ENCODE measurements at places on chromosomes 16 and 17. TPM values are rescaled to one million over a fixed set of nuclear protein-coding genes. Genes with fewer than 3 reads are reported as not detected.

Gene NHLRC4
- 3.3 TPM for total RNA-seq

Gene PLD6
- total RNA-seq = 3.7 TPM

Gene C17orf50
- total RNA-seq = not detected

Gene TMEM204
- total RNA-seq = 40.9 TPM

Gene GRAPL
- 10.7 TPM for total RNA-seq

Gene ZNF597
- 3.4 TPM for total RNA-seq

Gene TNP2
- total RNA-seq = not detected

Gene PLCG2
- 50.7 TPM for total RNA-seq

Gene ST6GALNAC1
- total RNA-seq = 0.31 TPM

Gene CDYL2
- 27.3 TPM for total RNA-seq

Gene ELMO3
- total RNA-seq = 24.2 TPM

DNA sequence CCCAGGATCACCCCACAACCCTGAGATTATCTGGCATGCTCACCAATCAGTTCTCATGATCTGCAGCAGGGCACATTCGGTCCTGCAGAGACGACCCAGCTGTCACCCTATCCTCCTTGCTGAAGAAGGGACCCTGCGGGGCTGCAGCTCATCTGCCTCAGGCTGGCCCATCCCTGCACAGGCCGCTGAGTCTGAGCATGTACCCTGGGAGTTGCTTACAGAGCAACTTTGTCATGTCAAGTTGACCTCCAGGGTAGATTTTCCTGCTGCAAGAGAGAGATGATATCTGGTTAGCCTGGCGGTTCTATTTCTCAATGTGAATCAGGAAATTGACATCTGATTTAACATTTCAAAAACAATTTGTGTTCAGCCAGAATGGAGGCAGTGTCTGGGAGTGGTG lies 36.0 kb upstream of the ADCY9 start:
- no peak for DNase-seq

GRCh38 chr17:70268383-70268782 lies 99.1 kb downstream of the KCNJ2 start:
- no peak for DNase-seq

DNA sequence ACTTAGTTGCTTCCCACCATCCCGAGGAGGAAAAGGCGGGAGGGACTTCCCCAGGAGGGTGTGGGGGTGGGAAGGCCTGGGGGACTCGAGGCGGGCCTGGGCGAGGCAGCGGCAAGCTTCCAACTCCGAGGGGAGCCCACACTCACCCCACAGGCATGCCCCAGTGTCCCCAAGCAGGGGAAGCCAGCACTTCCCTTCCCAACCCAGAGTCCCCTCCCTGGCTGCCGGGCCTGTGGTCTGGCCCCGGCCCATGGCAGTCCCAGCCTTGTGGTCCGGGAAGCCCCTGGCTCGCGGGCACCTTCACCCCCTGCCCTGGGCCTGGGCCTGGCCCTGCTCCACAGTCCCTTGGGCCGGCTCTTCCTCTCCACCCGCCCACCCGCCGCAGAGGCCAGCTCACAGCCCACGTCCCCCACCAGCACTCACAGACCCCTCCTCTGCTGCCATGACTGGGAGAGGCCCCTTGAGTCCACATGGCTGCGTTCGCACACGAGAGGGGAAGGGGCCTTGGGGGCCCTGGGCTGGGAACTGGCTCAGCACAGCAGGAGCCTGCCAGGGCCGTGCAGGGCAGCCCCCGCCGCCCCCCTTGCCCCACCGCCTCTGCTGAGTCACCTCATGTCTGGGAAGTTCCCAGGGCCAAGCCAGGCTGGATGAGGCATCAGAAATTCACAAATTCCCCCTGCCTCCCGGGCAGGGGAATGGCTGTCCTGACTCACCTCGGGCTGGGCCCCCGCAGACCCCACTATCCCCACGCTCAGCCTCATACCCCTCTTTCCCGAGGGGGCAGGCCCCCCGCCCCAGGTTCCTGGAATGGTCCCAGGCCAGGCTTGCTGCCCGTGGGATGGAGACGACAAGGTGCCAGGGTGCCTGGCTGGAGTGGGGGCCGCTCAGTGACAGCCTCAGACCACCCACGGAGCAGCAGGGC lies 27.8 kb downstream of the BAHCC1 start:
- peak; percentile 68 for DNase-seq

DNA sequence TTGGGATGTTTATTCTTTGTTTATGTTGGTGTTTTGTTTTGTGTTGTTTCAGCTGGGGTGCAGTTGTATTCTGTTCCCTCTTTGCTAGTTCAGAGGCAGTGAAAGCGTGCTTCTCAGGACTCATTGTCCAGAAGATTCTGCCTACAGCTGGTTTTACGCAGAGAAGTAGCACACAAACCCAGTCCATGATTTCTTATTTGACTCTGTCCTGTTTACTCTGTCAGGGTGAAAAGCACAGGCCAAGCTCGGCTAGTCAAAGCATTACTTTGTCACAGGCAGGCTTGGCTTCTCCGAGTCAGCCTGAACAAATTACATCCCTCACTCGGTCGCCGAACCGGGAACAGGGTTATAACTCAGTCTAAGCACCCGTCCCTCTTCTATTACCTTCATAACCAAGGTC lies 435.0 kb downstream of the MAF start:
- DNase-seq = peak; percentile 71

DNA sequence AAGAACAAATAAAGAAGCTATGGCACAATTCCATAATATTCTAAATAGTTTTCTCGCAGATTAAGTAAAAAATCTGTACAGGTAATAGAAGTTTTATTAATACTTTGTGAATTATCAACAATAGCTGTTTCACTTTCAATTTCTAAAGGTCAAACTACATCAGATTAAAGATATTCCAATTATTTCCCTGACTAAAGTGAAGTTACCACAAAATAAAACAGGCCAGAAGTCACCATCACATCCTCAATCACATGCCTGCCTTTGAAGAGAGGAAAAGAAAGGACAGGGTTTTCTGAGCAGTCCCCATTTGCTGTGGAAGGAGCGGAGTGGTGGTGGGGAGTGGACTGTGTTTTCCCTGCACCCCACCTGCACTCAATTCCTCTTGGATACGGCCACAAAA lies 11.1 kb downstream of the ITFG1 start:
- DNase-seq = no peak

GRCh38 chr17:78472035-78472905 lies 93.8 kb downstream of the PGS1 start:
- no peak for DNase-seq

DNA sequence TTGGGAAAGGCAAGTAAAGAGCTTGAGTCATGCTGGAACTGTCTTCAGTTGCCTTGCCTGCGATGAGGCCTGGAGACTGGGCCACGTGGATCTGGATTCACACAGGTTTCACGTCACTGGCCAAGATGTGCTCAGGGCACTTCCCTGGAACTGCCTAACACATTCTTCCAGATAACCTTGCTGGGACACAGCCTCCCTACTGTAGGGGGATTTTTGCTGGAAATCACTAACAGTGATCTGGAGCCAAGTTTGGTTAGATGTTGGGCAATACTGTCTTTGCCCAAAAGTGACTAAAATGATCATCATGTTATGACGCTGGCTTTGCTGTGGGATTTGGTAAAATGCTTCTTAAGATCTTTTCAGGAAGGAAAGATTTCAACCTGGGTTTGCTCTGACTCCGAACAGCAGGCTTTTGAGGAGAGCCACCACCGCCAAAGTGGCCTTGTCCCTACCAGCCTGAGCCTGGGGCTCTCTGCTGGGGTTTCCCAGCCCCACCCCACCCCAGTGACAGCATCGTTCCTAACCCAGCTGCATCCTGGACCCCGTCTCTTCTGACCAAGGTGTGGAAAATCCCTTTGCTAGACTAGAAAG lies 14.7 kb downstream of the C1QTNF1 start:
- no peak for DNase-seq

GRCh38 chr17:72982680-72983079 lies 109.8 kb downstream of the SLC39A11 start:
- DNase-seq = no peak

- no peak for DNase-seq
These were observed 40.2 kb downstream of the HS3ST3B1 start for GRCh38 chr17:14340857-14341754.

- no peak for DNase-seq
These were observed 290.1 kb downstream of the C16orf95 start for GRCh38 chr16:87027056-87027616.

GRCh38 chr17:82193520-82194220 lies 19.0 kb downstream of the CCDC57 start:
- no peak for DNase-seq

DNA sequence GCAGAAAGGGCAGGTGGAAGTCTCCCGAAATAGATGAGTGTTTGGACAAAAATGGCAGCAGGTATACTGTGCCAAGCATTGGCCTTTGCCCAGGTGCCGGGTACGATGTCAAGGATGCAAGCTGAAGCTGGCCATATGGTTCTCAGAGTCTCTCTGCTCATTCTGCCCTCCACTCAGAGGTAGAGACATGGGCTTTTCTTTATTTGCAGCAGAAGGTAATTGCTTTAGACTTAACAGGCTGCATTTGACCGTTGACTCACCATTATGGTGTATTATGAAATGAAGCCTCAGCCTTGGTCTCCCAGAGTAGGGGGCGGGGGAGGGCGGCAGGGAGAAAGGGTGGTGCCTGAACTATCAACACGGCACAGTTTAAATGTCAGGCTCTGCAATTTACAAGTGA lies 969.1 kb upstream of the EEF2KMT start:
- DNase-seq = no peak

DNA sequence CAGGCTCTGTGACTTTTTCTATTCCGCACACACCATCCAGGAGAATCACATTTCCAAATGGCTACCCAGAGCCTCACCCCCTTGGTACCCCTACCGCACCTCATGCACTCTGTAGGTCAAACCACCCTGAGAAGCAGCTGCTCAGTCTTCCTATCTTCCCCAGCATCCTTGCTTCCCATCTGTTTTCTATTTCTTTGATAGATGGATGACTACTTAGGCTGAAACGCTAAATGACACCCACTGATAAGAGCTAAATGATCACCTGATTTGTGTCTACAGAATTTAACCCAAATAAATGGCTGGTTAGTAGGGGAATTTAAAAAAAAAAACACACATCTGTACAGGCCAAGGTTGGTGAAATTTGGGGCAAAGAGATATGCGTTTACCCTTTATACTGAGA lies 17.6 kb upstream of the COX10 start:
- no peak for DNase-seq

GRCh38 chr17:45342306-45342705 lies 25.5 kb upstream of the MAP3K14 start:
- no peak for DNase-seq

GRCh38 chr17:62627219-62627903 lies at the start of gene MRC2:
MRC2 (plus strand) TSS chr17:62627670; CDS start chr17:62627803, 133 bp downstream.
- DNase-seq = peak; percentile 87

GRCh38 chr16:86828653-86829052 lies 250.3 kb downstream of the FOXL1 start:
- DNase-seq = no peak

DNA sequence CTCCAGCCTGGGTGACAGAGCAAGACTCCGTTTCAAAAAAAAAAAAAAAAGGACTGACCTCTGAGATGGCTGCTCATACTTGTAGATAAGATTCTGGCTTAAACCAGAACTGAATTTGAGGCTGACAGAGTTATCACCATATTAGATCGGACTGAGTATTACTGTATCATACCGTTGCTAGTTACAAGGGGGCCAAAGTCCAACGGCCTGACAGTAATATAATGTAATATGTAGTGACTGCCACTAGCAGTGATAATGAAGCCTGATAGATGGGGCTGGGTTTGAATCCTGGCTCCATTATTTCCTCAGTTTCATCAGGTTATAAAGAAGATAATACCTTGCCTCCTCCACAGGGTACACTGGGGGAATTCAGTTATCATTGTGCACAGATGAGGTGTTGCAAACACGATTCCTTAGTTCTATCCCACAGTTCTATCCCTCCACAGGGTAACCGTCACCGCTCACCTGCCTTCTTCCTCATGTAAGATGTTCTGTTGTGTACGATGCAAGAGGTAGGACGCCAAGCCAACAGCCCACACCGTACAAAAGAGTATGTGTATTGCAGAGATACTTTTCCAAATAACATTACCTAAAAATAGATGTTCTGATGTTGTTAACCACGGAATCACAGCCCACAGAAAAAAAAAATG lies 5.2 kb downstream of the TMEM220 start:
- DNase-seq = no peak

DNA sequence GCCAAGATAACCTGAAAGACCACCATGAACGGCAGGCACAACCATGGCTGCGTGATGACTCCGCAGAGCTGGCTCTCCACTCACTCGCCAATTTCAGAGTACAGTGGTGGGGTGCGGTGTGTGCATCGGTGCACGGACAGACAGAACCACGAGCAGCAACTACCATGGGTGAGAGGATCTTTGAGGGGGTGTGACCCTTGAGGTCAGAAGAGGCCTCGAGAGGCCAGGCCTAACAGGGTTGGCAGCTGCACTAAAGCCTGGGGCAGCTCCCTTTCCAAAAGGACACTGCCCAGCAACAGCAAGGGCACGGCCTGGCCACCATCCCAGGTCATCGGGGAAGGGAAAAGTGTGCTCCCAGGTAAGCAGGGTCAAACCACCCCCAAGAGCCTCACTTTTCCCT lies 1.9 kb upstream of the ECI1 start:
- no peak for DNase-seq

DNA sequence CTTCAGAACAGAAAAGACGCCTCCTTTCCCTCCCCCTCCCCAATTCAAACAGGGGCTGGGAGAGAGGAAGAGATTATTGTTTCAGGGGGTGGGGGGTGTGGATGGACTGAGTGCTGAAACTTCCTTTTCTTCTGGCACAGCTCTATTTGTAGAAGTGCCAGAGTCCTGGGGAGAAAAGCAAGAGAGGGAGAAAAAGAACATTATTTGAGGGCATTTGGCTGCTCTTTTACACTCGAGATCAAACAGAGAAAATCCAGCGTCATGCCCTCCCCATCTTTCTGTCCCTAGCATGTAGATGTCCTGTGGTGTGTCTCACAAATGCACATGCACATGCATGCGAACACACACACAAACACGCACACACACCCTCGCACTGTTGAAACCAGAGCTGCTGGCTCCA lies 13.0 kb downstream of the ARL4D start:
- no peak for DNase-seq

DNA sequence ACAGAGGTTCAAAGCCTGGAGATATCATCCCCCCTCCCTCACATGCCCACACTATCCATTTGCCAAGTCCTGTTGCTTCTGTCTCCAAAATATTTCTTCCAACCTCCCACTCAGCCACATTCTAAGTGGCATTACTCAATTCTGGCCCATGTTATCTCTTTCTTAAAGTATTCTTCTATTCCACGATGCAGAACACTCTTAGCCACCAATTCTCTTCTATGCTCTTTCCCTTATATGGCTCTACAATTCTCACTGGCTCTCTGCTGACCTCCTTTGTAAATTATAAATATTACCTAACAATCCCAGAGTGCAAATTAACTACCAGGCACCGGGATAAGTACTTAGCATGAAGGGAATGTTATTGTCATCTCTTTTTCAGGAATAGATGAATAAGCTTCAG lies 82.4 kb downstream of the KCNJ2 start:
- DNase-seq = no peak

GRCh38 chr17:42167807-42168206 lies 13.0 kb upstream of the RAB5C start:
- DNase-seq = no peak

Data from kidney (tissue), 22 donors.